ENCODE measurements at places on chromosomes 5 and 9.
A peak's percentile ranks its signal among the peaks of the same experiment; 100 is the strongest.

DNA sequence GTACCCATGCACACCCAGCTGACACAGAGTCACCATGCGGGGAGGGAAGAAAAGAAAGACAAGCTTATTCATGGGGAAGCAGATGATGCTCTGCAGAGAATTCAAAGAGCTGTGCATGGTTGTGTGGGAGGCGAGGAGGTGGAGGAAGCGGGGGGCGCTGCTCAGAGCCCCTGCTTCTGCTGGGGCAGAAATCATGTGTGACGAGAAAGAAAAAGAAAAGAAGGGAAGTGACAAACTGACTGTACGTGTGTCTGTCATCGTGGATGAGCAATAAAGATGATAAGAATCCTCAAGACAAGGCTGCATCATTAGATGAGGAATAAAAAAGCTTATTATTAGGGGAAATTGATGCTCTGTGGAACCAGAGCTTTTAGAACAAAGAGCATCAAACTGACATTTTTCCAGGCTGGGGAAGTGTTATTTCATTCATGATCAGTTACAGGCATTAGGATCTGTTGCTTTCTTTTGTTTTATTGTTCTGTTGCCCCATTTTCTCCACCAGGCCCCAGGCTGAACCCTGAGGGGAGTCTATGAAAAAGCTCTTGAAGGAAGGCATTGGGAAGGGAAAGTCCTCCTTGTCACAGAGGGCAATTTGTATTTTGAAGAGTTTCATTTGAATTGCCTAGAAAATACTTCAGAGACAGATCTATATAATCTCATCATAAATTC, 20.3 kb upstream of the SH3RF2 start:
- DNase-seq = no peak

- DNase-seq = no peak
These were observed 324.4 kb downstream of the NDUFS4 start for GRCh38 chr5:53884844-53885243.

DNA sequence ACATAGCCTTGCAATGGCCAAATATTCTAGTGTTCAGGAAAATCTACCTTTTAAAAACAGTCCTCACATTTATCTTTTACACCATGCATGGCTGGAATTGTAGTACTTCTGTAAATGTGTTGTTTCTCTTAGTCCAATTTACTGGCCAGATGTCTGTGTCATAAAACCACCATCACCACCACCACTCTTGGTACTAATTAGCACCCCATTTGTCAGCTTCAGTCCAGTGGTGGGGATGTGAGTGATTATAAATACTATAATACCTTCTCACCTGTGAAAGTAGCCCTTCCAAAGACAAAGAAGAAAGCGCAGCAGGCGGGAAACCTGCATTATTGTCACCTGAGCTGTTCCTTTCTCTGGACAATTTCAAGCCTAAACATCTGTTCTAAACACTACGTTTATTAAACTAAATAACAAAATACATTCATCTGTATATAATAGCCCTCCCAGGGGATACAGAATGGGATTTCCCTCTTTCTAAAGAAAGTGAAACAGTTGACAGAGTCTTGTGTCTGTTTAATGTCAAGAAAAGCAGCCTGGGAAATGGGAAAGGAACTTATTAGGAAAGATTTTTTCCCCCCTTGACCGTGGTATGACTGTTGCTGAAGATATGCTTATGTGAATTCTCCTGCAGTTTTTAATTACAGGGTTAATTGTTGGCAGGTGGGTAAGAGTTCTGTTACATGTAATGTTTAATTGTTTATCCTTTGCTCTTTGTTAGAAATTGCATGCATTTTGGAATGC, 144.5 kb upstream of the NUDT12 start:
- DNase-seq = no peak

DNA sequence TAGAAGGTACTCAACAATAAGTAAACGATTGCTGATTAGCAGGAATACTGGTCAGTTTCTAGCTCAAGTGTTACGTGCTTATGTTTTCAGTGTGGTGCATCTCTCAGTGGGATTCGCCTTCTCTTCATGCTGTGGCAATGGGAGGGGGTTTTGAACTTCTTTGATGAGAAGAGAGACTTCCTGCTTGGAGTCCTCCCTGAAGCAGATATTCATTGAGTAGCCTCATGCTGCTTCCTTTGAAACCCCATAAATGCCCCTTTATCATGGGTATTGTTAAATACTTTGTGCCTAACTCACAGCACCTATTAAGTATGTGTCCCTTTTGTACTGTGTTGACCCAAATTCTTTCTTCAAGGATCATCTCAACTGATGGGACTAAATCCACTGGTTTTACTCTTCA, 116.5 kb downstream of the DOCK8 start:
- no peak for DNase-seq

DNA sequence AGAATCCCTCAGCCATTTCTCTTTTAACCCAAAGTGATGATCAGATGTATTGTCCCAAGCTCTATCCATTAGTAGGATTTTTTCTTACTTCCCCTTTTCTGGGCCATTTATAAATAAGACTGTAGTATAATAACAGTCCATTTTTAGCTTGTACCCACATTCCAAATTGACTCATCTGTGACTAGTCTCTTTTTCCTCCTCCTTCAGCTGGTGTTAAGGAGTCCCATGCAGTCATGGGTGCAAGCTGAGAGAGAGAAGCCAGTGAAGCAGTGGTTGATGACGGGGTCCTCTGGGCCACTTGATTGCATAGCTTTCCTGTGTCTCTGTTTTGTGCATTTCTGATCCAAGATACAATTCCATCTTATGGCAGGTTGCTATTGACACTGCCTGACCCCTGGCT, 476.0 kb upstream of the CD180 start:
- DNase-seq = peak; percentile 40

GRCh38 chr5:133485468-133485867, 126.9 kb downstream of the FSTL4 start:
- no peak for DNase-seq

- peak; percentile 50 for DNase-seq
These were observed 251.5 kb upstream of the TNC start for GRCh38 chr9:115369322-115369957.

- no peak for DNase-seq
These were observed 205.5 kb upstream of the SLC24A2 start for GRCh38 chr9:19994296-19994695.

DNA sequence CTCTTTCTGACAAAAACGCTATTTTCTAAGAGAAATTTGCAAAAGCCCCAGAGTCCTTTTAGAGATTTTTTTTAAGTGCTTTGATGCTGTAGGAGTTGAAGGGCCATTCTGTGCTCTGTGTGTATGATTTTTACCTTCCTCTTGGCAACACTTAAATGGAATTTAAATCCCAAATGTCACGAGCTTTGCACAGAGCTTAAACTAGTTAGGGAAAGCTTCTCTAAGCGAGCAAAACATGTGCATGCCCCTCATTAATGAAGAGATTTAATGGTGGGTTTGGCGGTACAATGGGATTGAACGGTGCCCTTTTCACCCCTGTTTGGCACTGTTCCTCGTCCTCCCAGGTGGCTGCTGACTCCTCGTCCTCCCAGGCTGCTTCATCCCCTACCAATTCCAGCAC, 220.7 kb downstream of the DRD1 start:
- DNase-seq = no peak

GRCh38 chr9:112659906-112660305, 58.0 kb downstream of the INIP start:
- DNase-seq = no peak

DNA sequence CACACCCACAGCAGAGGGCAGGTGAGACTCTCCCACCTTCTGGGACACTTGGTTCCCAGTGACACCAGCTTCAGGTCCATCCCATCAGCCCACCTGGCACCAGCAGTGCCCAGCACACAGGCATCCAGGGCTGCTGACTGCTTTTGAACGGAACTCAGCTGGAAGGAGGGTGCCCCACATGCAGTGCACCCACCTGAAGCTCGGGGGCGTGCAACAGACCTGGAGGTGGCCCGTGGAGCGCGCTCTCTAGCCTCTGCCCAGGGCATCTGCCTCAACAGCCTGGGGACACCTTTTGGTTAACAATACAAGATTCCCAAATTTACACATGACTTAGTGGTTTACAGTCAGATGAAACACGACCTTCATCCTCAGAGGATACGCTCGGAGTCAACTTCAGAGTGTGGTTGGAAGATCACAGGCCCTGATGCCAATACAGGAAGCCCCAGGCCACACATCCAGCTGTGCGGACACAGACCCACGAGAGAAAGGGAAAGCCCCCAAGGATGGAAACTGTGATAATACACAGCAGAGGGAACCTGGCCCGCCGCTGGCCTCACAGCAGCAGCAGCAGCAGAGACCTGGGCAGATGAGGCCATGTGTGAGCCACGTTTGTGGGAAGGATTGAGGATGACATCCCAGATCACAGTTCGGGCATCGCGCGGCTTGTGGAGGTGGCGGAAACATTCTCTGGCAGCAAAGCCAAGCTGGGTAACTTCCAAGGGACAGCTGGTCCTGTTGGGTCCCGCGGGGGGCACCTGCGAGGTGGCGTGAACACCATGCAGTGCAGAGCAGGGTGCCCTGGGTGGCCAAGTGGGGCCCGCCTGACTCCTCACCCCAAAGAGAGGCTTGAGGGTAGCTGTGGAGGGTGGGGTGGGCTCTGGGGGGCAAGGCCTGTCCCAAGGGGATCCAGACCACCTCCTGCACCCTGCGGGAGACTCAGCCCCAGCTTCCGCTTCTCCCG, 64.0 kb downstream of the SECISBP2 start:
- no peak for DNase-seq

- DNase-seq = no peak
These were observed 276.6 kb upstream of the MPDZ start for GRCh38 chr9:13555989-13556500.

GRCh38 chr5:163963881-163964280, 458.5 kb downstream of the MAT2B start:
- peak; percentile 51 for DNase-seq

DNA sequence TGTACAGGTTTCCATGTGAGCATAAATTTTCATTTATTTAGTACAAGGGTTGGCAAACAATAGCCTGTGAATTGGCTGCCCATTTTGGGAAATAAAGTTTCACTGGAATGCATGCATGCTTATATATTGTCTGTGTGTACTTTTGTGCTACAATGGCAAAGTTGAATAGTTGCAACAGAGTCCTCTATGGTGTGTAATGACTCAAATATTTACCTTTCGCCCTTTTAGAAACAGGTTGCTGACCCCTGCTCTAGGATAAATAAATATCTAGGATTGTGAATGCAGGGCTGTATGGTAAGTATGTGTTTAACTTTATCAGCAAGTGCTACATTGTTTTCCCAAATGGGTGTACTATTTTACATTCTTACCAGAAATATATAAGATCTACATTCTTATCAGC, 47.2 kb downstream of the XRCC4 start:
- no peak for DNase-seq
